Nephron progenitor cell (in vitro differentiated cells): ENCODE measurements at places on chromosomes 5 and 9.

GRCh38 chr5:14310901-14311300 is 167.8 kb downstream of the TRIO start:
- H3K4me1 ChIP-seq = peaks cover 5% of the 10 kb centered on the region
- H3K4me3 ChIP-seq = no peak overlapping the region
- no peak overlapping the region for H3K27ac ChIP-seq
- no peak for DNase-seq
- no peaks in the 10 kb centered on the region for H3K27me3 ChIP-seq
- peaks cover 85% of the 10 kb centered on the region for H3K36me3 ChIP-seq

GRCh38 chr9:75105841-75106240 is 17.5 kb downstream of the OSTF1 start:
- no peaks in the 10 kb centered on the region for H3K27me3 ChIP-seq
- H3K27ac ChIP-seq = peak overlapping the region; percentile 15
- no peak overlapping the region for H3K4me3 ChIP-seq
- no peak for DNase-seq

DNA sequence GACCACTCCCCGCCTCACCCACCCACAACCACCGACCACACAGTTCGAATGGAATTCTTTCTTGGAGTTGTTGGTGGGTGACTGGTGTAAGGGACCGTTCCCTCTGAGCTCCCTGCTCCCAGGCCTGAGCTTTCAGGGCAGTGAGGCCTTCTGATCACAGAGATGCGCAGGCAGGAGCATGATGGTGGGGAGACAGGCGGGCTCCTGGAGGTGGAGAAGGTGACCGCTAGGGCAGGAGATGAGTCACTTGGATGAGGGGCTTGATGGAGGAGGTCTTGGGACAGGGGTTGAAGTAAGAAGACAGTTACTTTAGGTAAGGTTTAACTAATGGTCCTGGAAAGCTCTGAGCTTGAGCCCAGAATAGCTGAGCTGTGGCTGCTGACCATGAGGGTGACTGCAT is 88.5 kb downstream of the HSPA4 start:
- H3K27ac ChIP-seq = no peak overlapping the region
- peaks cover 3% of the 10 kb centered on the region for H3K27me3 ChIP-seq
- no peaks in the 10 kb centered on the region for H3K36me3 ChIP-seq
- H3K4me3 ChIP-seq = no peak overlapping the region
- no peak for DNase-seq
- H3K4me1 ChIP-seq = no peaks in the 10 kb centered on the region

GRCh38 chr5:54455413-54456157 is at the start of gene HSPB3:
HSPB3 (plus strand) TSS chr5:54455699; CDS start chr5:54455790, 91 bp downstream.
- DNase-seq = no peak
- peaks cover 21% of the 10 kb centered on the region for H3K4me1 ChIP-seq
- no peak within 1 kb of the TSS for H3K27ac ChIP-seq
- H3K27me3 ChIP-seq = no peaks in the 10 kb centered on the region

- H3K27me3 ChIP-seq = peaks cover 7% of the 10 kb centered on the region
- no peak overlapping the region for H3K4me3 ChIP-seq
Measured at GRCh38 chr5:142250119-142250518, 74.7 kb downstream of the SPRY4 start.
